ENCODE measurements at places on chromosomes 12 and 14. TPM values are rescaled to one million over a fixed set of nuclear protein-coding genes. Genes with fewer than 3 reads are reported as not detected.

DNA sequence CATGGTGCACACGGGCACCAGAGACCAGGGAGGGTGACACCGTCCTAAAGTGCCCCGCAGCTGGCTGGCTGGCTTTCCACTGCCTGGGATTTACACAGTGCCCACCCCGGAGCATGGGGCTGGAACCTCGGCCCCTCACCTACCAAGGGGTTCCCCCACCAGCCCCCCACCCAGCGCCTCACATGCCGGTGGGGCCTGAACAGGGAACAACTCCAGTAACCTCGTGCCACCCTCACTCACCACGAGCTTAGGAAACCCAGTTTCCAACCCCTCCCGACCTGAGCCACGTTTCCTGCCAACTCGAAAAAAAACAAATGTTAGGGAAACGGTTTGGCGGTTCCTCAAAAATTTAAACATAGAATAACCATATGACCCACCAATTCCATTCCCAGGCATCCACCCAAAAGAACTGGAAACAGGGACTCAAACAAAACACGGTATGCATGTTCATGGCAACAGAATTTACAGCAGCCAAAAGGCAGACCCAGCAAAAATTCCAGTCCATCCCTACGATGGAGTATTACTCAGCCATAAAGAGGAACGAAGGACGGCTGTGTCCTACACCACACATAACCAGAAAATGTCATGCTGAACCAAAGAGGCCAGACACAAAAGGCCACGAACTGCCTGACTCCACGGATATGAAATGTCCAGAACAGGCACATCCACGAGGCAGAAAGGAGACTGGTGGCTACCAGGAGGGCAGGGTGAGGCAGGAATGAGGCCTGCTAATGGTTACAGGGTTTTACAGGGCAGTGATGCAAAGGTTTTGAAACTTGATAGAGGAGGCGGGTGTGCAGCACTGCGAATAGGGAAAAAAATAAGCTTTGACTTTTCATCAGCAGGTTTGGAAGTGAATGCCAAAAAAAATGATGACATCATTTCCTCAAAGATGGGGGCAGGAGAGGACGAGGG lies 68.9 kb downstream of the NCOR2 start:
- no peak for DNase-seq

The TBX5 gene
- not detected for total RNA-seq

The AHNAK2 gene
- 2.2 TPM for total RNA-seq

The SMCO2 gene
- total RNA-seq: not detected

The FIGNL2 gene
- 0.16 TPM for total RNA-seq

The WNT1 gene
- not detected for total RNA-seq

The CLEC4E gene
- total RNA-seq: 1.2 TPM

The SDSL gene
- total RNA-seq: 5.4 TPM
